Suppressor macrophage treated with lipopolysaccharide for 1 hour (primary cell): ENCODE measurements at places on chromosomes 13 and 19.
A peak's percentile ranks its signal among the peaks of the same experiment; 100 is the strongest.

GRCh38 chr13:71408416-71408815 is 458.6 kb downstream of the DACH1 start:
- no peak for DNase-seq

DNA sequence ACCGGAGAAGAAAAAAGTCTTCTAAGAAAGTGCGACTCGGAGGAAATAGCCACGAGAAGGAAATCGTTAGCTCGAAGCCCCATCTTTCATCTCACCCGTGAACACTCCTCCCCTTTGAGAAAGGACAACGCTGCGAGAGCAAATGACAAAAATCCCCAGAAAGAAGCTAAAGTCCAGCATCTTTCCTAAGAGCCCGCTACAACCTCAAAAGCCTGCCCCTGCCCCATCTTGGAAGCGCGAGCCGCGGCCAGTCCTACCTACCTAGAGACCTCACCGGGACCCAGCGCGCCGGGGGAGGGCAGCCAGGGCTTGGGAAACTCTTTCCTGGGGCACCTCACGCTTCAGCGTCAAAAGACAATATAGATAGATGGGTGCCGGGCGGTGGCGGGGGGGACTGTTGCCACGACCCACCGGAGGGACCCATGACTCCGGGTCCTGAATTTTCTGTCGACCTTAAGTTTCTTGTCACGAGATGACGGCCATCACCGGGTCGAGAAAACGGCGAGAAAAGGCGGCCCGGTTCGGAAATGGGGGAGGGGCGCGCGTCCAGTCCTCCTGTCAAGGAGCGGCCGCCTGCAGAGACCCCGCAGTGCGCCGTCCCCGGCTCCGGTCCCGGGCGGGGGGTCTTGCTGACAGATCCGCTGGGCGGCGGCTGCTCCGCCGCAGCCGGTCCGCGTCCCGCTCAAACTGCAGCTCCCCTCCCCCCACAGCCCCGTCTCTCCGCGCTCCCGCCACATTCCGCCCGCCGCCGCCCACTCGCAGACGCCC is 65.9 kb downstream of the KCNRG start:
- peak; percentile 40 for DNase-seq

- no peak for DNase-seq
These were observed 7.3 kb downstream of the ZNF555 start for GRCh38 chr19:2848616-2849015.

GRCh38 chr19:41774515-41774980 is 19.2 kb downstream of the CEACAM6 start:
- DNase-seq, result no peak

GRCh38 chr13:85808811-85809210 is 9.6 kb upstream of the SLITRK6 start:
- DNase-seq, result no peak

DNA sequence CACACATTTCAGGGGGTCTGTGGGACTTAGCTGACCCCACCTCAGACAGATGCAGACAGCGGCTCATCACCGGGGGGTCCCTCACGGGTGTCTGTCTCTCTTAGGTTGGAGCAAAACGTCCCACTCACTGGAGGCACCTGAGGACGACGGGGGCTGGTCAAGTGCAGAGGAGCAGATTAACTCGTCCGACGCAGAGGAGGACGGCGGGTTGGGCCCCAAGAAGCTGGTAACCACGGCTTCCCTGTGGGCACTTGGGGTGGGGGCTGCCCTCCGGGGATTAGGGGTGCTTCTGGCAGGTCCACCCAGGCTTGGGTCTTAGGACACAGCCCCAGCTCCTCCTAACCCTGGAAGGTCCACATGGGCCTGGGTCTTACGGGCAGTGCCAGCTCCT is 11.2 kb upstream of the F7 start:
- no peak for DNase-seq

DNA sequence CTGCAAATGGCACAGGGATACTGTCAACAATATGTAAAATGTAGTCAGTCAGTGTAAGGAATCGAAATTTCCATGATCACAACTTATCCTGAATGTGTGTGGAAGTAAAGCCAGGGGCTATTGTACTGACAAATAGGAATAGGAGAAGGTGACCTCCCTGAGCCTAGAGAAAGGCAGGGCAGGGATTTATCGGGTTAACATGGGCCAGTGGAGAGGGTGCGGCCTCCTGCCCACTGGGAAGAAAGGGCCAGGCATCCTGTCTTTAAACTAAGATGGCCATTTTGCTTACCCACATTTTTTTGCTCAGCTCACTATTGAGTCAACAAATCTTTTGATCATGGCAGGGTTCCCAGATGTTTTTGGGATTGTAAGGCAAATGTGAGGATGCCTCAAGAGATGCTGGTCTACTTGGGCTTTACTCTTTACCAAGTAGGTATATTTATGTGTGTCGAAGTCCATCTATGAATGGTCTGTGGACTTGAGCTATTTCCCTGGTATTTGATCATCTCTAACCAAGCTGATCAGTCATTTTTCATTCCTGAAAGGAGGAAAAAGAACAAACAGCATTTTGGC is 116.6 kb upstream of the RNF113B start:
- DNase-seq, result no peak

GRCh38 chr13:98351636-98352035 is 174.6 kb upstream of the RNF113B start:
- no peak for DNase-seq

DNA sequence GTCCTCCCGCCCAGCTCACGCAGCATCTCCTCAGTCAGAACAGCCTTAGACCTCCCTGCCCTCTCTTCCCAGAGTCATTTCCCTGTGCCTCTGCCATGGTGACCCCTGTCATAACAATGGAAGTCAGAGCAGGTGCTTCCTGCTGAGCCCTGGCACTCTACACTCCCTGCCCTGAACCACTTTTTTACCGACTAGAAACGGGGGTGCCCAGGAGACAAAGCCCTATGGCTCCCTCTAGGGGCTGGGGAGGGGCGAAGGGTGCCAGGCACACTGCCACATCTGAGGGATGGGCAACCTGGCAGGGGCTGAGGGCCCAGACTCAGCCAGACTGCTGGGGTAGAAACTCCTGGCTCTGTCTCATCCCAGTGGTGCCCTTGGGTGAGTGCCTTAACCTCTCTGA is 16.4 kb downstream of the ZNF574 start:
- peak; percentile 48 for DNase-seq

GRCh38 chr19:4929186-4929585 is 19.9 kb downstream of the UHRF1 start:
- no peak for DNase-seq

DNA sequence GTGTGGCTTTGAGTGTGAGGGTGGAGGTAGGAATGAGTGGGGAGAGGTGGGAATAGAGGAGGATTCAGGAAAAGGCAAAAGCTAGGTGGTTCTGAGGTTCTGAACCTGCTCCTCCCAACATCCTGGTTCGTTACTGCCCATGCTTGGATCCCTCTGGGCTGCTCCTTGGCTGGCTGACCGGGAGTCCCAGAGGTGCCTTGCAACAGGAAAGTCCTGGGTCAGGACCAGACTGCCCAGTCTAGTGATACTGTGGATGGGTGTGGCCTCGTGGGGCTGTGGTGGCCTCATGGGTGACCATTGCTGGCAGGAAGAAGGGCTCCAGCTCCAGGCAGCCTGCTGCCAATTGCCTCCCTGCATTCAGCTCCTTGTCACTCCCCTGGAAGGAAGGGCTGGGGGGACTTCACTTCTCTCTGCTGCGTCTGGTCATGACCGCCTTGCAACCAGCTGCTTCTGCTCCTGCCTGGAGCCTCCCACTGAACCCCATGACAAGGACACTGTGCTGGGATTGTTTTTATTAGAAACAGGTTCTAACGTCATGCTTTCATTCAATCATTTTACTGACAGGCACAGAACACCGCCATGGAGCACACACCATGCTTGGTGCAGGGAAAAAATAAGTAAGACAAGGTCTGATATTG is 61.5 kb upstream of the UBL3 start:
- DNase-seq, result no peak

GRCh38 chr13:61779456-61779855 is 363.8 kb upstream of the PCDH20 start:
- DNase-seq, result no peak

GRCh38 chr19:55225415-55225958 is 3.1 kb downstream of the TMEM86B start:
- DNase-seq, result no peak

GRCh38 chr19:17846146-17846545 is 1.6 kb downstream of the JAK3 start:
- DNase-seq, result peak; percentile 27

DNA sequence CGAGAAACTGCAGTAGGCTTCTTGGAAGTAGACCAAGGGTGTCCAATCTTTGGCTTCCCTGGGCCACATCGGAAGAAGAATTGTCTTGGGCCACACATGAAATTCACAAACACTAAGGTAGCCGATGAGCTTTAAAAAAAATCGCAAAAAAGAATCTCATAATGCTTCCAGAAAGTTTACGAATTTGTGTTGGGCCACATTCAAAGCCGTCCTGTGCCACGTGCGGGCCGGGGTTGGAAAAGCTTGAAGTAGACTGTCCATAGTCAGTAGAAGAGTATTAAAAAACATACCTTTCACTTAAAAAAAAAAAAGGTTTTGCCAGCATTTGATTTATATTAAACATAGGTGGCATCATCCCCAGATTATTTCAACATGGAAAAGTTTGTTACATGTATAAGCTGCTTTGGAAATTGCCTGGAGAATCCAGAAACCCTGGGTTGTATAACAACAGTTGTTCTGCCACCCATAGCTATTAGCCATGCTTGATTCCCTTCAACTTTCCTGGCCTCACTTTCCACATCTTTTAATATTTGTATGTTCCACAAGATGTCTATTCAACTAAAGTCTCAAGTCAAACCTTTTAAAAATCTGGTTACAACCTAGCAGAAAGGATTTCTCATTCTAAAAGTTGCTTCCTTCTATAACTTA is 1.0 kb downstream of the IFT88 start:
- no peak for DNase-seq

GRCh38 chr13:19984430-19985218 is 26.1 kb downstream of the ZMYM2 start:
- DNase-seq, result peak; percentile 30

DNA sequence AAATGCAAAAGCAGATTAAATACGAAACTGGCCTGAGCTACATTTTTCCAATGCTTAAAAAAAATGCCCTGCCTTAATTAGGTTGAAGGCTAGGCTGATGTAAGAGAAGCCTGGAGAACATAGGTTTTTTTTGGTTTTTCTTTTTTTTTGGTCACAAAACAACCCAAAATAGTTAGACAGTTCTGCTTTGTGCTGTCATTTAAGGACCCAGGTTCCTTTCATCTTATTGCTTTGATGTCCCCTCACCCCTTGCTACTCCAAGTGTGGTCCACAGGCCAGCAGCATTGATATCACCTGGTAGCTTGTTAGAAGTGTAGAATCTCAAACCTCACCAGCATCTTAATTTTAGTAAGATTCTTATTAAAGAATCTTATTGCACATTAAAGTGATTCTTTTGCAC is 14.4 kb downstream of the TDRD3 start:
- DNase-seq, result no peak

DNA sequence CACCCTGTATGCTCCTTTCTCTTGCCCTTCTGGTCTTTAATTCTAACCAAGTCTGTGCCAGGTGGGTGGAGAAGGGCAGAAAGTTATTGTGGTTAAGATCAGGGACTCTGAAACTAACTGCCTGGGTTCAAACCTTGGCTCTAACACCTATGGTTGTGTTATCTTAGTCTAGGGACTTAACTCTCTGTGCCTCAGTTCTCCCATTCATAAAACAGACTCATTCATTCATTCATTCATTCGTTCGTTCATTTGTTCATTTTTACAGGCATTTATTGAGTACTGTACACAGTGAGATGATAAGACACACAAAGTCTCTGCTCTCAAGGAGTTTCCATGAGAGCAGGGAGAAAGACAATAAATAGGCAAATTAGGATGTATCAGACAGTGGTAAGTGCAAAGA is 30.1 kb downstream of the SOX21 start:
- DNase-seq, result no peak

GRCh38 chr19:43997631-43998290 is 5.0 kb upstream of the ZNF230 start:
- no peak for DNase-seq

- no peak for DNase-seq
These were observed 79.6 kb downstream of the LACC1 start for GRCh38 chr13:43959291-43959690.

GRCh38 chr13:112747256-112747655 is 57.4 kb downstream of the ATP11A start:
- no peak for DNase-seq
